COR-L47 (cell line): ENCODE measurements at places on chromosomes 3 and 15.

GRCh38 chr3:66154444-66154861, 66.3 kb upstream of the SLC25A26 start:
- DNase-seq: no peak

- DNase-seq: no peak
Measured at GRCh38 chr3:126954141-126954842, 28.6 kb upstream of the PLXNA1 start.

DNA sequence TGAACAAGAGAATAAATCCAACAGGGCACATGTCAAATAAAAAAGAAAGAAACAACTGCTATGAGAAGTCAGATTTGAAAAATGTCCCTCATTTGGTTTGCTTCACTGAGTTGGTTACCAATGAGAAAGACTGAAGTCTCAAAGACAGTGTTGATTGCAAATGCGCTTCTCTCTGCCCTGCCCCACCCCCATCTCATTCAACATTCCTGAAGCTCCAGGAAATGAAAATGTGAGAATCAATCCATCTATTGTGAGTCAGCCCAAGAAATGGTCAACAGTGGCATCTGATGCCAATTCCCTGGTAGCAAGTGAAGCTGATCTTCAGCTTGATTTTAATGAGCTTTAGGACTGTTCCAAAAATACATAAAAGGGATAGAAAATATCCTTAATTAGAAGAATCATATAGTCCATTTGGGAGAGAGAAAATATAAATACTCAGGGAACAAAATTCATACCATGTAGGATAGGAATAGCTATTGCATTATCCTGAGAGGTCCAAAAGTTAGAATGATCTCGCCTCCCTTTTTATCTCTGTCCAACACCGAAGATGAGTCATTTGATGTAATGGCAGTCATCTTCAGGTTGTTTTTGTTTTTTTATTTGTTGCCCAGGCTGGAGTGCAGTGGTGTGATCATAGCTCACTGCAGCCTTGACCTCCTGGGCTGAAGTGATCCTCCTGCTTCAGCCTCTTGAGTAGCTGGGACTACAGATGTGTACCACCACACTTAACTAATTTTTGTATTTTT, 200.3 kb upstream of the UMPS start:
- no peak for DNase-seq

- DNase-seq: no peak
Measured at GRCh38 chr3:8756671-8757070, 12.7 kb downstream of the OXTR start.

DNA sequence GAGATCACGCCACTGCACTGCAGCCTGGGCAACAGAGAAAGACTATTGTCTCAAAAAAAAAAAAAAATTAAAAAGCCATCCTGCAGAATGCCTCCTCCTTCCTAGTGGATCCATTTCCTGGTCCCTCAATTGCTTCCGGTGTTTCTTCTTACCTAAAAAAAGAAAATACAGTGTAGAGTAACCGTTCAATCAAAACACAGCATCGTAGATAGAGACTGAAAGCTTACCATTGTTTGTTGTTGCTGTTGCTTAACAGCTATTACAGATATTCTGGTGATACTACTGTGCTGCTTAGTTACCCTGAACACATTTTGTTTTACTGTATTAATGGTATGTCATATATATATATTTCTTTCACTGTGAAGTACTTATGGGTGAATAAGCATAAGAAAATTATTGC, 105.5 kb upstream of the LRRFIP2 start:
- no peak for DNase-seq

GRCh38 chr15:40357723-40358470, at the start of gene DISP2:
DISP2 (plus strand) TSS chr15:40358219; CDS start chr15:40358322, 103 bp downstream.
- DNase-seq: peak; percentile 88

- DNase-seq: no peak
Measured at GRCh38 chr3:12782172-12782815, 14.2 kb upstream of the CAND2 start.

- no peak for DNase-seq
Measured at GRCh38 chr15:76368122-76368621, 31.6 kb downstream of the ISL2 start.

DNA sequence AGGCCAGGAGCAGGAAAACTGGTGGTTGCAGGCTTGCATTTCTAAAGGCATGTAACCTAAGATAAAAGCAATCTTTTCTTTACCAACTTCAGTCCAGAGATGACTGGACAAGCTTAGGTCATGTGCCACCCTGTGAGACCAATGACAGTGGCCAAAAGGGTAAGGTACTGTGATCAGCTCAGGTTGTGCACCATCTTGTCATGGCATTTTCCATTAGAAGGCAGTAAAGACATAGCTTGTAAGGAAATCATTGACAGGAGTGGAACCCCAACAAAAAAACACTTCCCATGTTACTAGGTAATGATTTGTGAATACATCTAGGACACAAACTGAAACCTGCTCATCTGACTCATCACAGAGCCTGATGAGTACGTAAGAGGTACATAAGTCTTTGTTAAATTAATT, 35.2 kb downstream of the SSR3 start:
- no peak for DNase-seq

GRCh38 chr3:144407335-144407734, 435.7 kb downstream of the DIPK2A start:
- DNase-seq: no peak

- no peak for DNase-seq
Measured at GRCh38 chr3:3842356-3842755, 43.1 kb downstream of the LRRN1 start.

DNA sequence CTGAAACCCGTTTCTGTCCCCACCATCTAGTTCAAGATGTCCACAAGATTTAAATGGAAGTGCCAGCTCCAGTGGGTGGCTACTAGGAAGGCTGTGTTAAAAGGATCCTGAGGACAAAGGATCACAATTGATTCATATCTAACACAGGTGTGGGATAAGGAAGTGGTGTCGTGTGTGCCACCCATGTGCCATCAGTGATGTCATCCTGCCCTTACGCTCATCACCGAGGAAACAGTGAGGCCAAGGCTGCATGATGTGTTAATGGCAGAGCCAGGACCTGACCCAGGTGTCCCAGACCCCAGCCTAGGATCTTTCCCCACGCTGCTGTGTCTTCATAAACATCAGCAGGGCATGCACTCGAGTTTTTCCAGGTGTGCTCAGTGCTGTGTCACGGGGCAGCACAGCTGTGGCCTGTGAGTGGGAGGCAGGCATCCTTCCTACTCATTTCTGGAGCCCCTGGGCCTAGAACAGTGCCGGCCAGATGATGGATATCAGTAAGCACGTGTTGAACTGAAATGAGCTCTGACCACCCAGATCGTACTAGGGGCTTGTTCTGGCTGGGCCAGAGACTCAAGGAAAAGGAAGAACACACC, 10.6 kb upstream of the TGM5 start:
- DNase-seq: no peak

- no peak for DNase-seq
Measured at GRCh38 chr3:171783626-171784025, 26.7 kb downstream of the PLD1 start.

GRCh38 chr15:64738226-64739095, 36.9 kb downstream of the RBPMS2 start:
- DNase-seq: no peak

- DNase-seq: no peak
Measured at GRCh38 chr3:93994056-93994455, 14.1 kb downstream of the ARL13B start.

- no peak for DNase-seq
Measured at GRCh38 chr3:124934577-124934976, at the start of gene MUC13. MUC13 (minus strand) TSS chr3:124934751; CDS start chr3:124934712, 39 bp downstream.

- no peak for DNase-seq
Measured at GRCh38 chr3:78751266-78751665, 1016.5 kb downstream of the ROBO1 start.

- DNase-seq: no peak
Measured at GRCh38 chr3:184822081-184822480, 10.1 kb downstream of the VPS8 start.

GRCh38 chr15:90031231-90031791, 30.2 kb downstream of the ZNF710 start:
- no peak for DNase-seq

GRCh38 chr15:25327686-25328085, 111.1 kb downstream of the UBE3A start:
- DNase-seq: no peak

DNA sequence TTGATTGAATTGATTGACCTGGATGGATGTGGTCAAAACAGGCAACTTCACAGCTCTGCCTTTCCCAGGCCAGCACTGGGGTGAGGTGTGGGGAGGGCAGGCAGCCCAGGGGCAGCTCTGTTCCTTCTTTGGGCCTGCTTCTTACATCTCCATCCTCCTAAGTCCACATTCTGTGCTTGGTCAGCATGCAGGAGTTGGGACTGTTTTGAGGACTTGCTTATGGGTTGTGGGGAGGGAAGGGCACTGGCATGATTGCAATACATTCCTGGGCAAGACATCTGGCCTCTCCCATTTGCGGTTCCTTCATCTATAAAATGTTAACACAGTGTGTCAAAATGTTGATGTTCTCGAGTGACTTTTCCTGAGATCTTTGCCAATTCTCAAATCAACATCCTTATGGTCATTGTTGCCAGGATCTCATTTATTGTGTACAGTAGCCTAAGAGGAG, 84.1 kb downstream of the ST6GAL1 start:
- DNase-seq: no peak

- no peak for DNase-seq
Measured at GRCh38 chr15:40085266-40085665, 23.4 kb downstream of the BMF start.

GRCh38 chr15:80480909-80481308, 76.7 kb downstream of the ARNT2 start:
- DNase-seq: no peak

GRCh38 chr15:23049984-23050628, 10.7 kb upstream of the TUBGCP5 start:
- DNase-seq: no peak

- no peak for DNase-seq
Measured at GRCh38 chr3:140198242-140198641, 263.3 kb downstream of the CLSTN2 start.
